ENCODE measurements at places on chromosomes 1 and 21.
A peak's percentile ranks its signal among the peaks of the same experiment; 100 is the strongest.

DNA sequence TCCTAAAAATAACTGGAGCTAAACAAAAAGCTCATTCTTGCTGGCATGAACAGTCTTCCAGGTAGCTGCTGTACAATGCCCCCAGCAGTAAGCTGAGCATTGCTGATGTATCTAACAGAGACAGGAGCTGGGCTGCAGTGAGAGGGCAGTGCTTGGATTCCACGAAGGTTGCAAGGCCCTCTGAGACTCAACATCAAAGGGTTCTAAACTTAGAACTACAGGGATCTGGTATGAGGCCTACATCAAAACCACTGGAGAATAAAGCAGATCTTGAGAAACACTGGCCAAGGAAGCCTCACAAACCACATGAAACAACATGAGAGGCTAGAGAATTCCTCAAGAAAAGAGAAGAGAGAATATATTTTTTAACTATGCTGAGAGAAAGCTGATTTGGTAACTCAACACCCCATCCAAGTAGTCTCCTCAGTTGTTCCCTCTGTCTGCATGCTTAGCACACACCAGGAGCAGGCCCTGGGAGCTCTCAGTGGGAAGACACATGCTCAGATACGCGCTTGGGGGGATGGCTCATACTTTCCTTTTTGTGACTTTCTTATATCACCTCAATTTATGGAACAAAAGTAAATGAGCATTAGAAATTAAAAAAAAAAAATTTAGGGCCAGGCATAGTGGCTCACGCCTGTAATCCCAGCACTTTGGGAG lies 27.7 kb downstream of the DSTYK start:
- DNase-seq: no peak

GRCh38 chr21:36854391-36854790 lies 112.1 kb downstream of the HLCS start:
- peak; percentile 50 for DNase-seq

- DNase-seq: no peak
Measured at GRCh38 chr21:37886726-37887299, 29.4 kb downstream of the KCNJ6 start.

- no peak for DNase-seq
Measured at GRCh38 chr1:202351725-202352124, 3.2 kb downstream of the PPP1R12B start.

- no peak for DNase-seq
Measured at GRCh38 chr1:236699366-236699765, 13.1 kb downstream of the ACTN2 start.

- no peak for DNase-seq
Measured at GRCh38 chr1:56301791-56302190, 277.6 kb downstream of the PLPP3 start.
